Fibroblast of the aortic adventitia (primary cell): ENCODE measurements at places on chromosomes 6 and 20. TPM values are rescaled to one million over a fixed set of nuclear protein-coding genes. Genes with fewer than 3 reads are reported as not detected.

R3HDML gene
- total RNA-seq = not detected in 2 replicates

PRR18 gene
- not detected in 2 replicates for total RNA-seq

SALL4 gene
- total RNA-seq = 0.36 and 4.1 TPM in 2 replicates

GNAS-AS1 gene
- 0.25 and 0.81 TPM in 2 replicates for total RNA-seq

TFAP2B gene
- under 0.01 TPM in 1 of 2 replicates, not detected in the other for total RNA-seq

SOX4 gene
- 12.4 and 66.9 TPM in 2 replicates for total RNA-seq

PROCR gene
- total RNA-seq = 62.2 and 106 TPM in 2 replicates

RSPO3 gene
- 2.5 and 7.9 TPM in 2 replicates for total RNA-seq

ALDH5A1 gene
- total RNA-seq = 0.54 and 1.6 TPM in 2 replicates

HLA-DQA2 gene
- not detected in 2 replicates for total RNA-seq

VSX1 gene
- not detected in 2 replicates for total RNA-seq

LGSN gene
- total RNA-seq = not detected in 2 replicates

C6orf15 gene
- total RNA-seq = not detected in 2 replicates

DNMT3B gene
- total RNA-seq = 1.1 and 3.3 TPM in 2 replicates

ADGRF4 gene
- 0.82 and 2.7 TPM in 2 replicates for total RNA-seq

SSTR4 gene
- not detected in 2 replicates for total RNA-seq

TRAPPC3L gene
- total RNA-seq = 0.45 TPM in 1 of 2 replicates, not detected in the other

SLC22A2 gene
- not detected in 2 replicates for total RNA-seq

PRDM13 gene
- total RNA-seq = not detected in 2 replicates

TRERF1 gene
- 4.8 and 12.0 TPM in 2 replicates for total RNA-seq

DUSP15 gene
- total RNA-seq = 9.9 TPM in 1 of 2 replicates, not detected in the other

GINS1 gene
- 7.9 and 15.9 TPM in 2 replicates for total RNA-seq

PRSS16 gene
- not detected in 2 replicates for total RNA-seq

PKIB gene
- 0.57 and 3.1 TPM in 2 replicates for total RNA-seq

PPIL6 gene
- 0.65 and 5.8 TPM in 2 replicates for total RNA-seq

TRIM38 gene
- total RNA-seq = 12.0 and 35.3 TPM in 2 replicates

LBP gene
- total RNA-seq = not detected in 2 replicates

SYNE1 gene
- 133 and 193 TPM in 2 replicates for total RNA-seq

FAM162B gene
- 1.6 TPM in 1 of 2 replicates, not detected in the other for total RNA-seq

VSTM2L gene
- 0.57 and 1.4 TPM in 2 replicates for total RNA-seq

SLC26A8 gene
- total RNA-seq = 0.18 TPM in 1 of 2 replicates, not detected in the other

TGM3 gene
- 0.08 TPM in 1 of 2 replicates, not detected in the other for total RNA-seq

VAPB gene
- total RNA-seq = 16.0 and 17.2 TPM in 2 replicates

HIVEP2 gene
- total RNA-seq = 11.5 and 23.1 TPM in 2 replicates

GTPBP2 gene
- total RNA-seq = 32.5 and 61.2 TPM in 2 replicates

TUBB2B gene
- 0.25 and 2.9 TPM in 2 replicates for total RNA-seq

LPIN3 gene
- total RNA-seq = 3.4 and 5.3 TPM in 2 replicates

FAM217A gene
- not detected in 2 replicates for total RNA-seq

PNPLA1 gene
- 0.09 TPM in 1 of 2 replicates, not detected in the other for total RNA-seq

RALGAPB gene
- total RNA-seq = 48.7 and 49.0 TPM in 2 replicates

ZBTB9 gene
- 3.8 and 5.5 TPM in 2 replicates for total RNA-seq
